ENCODE measurements at places on chromosomes 13 and 19.
A peak's percentile ranks its signal among the peaks of the same experiment; 100 is the strongest.

DNA sequence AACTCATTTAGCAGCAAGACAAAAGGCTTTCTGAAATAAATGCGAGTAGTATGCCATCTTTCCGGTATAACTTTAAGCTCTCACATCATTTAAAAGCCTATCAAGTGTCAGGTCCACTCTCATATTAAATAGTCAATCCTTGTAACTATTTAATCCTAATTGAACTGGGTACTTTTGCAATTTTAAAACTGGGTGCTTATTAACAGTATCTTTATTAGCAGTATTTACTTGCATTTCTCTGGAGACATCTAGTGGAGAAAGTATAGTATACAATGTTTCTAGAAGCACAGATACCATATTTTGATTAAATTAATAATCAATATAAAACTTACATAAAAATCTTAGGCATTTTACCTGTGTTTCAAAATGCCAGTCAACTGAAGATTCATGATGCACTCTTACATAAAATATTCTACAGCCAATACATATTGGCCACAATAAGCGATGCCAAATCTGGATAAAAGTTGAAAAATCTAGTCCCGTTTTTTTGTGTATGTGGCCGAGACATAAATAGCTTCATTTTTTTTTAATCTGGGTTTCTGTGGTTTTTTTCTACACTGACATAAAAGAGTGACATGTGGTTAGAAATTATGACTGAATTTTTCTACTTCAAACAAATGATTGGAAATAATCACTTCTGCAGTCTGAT is 4.3 kb upstream of the POSTN start:
- no peak for DNase-seq

- no peak for DNase-seq
Observed at GRCh38 chr13:102757006-102757405, 16.6 kb downstream of the TEX30 start.

DNA sequence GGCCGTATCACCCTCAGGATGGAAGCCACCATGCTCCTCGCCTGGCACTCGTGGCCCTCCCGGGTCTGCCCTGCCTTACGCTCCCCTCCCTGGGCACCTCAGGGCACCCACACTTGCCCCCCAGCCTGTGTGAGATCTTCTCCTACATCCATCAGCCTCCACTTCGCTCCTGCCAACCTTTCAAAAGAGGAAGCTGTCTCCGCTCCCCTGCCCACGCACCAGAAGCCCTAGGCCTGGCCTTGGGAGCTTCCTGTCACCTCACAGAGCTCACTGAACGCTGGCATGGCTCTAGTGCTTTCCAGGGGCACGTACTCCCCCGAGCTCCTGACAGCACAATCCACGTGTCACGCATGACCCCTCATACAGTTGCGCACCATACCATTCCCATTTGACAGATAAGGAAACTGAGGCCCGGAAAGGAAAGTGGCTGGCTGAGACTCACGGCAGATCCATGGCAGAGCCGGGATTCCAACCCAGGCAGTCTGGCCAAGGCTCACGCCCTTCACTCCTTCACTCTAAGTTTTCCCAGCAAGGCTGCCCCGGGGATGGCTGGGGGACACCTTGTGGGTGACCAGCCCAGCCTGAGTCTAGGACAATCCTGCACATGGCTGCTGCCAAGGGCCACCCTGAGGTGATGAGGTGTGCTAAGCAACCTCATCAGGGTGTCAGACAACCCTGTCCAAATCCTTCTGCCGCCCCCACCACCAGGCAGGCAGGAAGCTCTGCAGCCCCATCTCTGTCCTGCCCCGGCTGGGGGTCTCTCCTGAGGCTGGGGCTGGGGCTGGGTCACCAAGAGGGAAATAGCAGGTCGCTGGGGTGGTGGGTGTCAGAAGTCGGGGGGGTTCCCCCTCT is 19.3 kb downstream of the PPP1R12C start:
- DNase-seq = no peak

- peak; percentile 98 for DNase-seq
Observed at GRCh38 chr13:76976490-76976889, 15.4 kb upstream of the CLN5 start.

GRCh38 chr19:14470031-14470876 is 4.9 kb downstream of the PTGER1 start:
- DNase-seq = no peak

- DNase-seq = no peak
Observed at GRCh38 chr19:16359964-16360363, 35.3 kb downstream of the KLF2 start.

GRCh38 chr19:38719761-38720558 is 24.3 kb downstream of the CAPN12 start:
- DNase-seq = no peak

DNA sequence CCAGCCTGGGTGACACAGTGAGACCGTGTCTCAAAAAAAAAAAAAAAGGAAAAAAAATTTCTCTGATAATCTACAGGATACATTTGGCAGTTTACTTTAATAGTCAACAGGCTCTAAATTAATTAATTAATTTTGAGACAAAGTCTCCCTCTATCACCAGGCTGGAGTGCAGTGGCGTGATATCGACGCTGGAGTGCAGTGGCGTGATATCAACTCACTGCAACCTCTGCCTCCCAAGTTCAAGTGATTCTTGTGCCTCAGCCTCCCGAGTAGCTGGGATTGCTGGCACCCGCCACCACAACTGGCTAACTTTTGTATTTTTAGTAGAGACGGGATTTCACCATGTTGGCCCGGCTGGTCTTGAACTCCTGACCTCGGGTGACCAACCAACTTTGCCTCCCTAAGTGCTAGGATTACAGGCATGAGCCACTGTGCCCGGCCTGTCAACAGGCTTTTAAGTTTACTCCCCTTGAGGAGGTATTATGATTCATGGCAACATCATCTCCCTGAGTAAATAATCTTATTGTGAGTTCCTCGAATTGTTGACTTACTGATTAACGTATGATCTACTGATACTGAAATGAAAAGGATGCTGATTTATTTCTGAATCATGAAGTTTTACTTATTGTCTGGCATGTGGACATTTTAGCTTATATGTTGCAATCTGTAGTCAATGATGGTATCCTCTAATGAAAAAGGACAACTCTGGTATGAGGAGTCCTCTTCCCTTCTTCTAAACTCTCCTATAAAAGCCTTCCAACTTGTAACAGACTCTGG is 21.3 kb upstream of the MTRF1 start:
- no peak for DNase-seq

DNA sequence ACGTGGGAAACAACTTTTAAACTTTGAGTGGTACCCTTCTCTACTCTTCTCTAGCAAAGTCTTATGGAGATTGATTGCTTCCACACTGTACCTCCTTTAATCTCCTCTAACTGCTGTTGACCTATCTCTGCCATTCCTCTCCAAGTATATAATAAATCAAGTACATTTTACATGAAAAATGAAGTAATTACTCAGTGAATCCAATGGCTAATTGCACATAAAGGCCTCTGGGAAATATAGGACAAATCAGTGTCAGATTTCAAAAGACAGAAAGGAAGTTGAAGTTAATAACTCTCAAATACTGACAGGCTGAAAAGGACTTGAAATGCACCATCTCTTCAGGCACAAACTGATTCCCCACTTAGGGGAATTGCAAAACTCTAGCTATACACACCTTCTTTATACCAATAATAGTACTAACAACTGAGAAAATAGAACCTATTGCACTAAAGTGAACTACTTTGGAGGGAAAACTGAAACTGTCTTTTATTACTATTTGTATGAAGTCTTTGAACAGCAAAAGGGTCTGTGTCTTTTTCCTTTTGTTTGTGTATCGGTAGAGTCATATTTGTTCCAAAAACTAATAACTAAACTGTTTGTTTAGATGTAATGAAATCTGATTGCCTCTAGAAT is 701.1 kb downstream of the PCDH9 start:
- no peak for DNase-seq

GRCh38 chr19:30006207-30006606 is 64.2 kb downstream of the URI1 start:
- DNase-seq = no peak

- DNase-seq = no peak
Observed at GRCh38 chr19:41430922-41431321, 3.7 kb upstream of the B3GNT8 start.

DNA sequence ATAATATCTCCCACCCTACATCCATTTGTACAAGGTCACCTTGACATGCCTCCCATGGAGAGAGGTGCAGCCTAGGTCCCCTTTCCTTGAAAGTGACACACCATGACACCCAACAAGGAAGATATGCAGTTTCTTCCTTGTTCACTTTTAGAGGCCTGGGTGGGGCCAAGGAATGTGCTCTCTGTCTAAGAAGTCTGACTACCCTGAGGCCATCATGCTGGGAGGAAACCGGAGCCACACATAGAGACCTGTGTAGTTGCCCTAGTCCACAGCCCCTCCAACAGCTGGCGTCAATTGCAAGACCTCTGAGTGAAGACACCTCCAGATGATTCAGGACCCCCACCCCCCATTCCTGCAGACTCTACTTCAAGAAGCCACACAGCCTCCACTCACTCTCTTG is 11.0 kb downstream of the SYDE1 start:
- no peak for DNase-seq

DNA sequence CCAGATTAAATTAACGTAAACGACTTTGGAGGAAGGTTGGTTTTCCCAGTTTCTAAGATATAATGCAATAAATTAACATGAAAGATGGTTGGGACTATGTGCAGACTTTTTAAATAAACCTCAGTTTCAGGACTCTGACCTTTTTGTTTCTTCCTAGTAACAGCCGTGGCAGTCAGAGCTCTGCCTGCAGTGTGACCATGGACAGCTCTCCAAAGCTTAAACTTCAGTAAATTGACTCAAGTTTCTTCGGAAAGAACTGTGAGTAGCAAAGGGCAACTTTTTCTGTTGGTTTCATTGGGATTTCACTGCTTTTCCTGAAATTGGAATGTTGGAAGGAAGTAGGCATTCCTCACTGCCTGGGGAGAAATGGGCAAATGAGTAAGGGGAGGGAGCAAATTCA is 4.1 kb downstream of the USP29 start:
- DNase-seq = no peak

DNA sequence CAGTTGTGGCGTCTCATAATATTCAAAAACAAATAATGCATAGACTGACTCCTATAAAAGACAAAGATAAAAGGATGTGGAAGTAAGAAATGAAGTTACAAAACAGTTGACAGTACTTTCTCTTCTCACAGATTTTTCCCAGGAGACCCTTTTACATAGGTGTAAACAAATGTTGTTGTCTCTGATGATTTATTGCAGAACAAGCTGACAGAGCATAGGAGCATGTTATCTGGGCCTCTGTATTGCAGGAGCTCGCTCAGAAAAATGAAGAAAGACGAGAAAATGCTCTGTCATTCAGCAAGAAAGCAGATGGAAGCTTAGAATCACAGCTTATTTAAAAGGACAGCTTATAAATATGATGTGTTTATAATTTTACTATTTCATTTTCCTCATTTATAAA is 353.6 kb upstream of the GPC6 start:
- no peak for DNase-seq
